WTC11 (cell line): ENCODE measurements at places on chromosomes 13 and 19. TPM values are rescaled to one million over a fixed set of nuclear protein-coding genes. Genes with fewer than 3 reads are reported as not detected.

DNA sequence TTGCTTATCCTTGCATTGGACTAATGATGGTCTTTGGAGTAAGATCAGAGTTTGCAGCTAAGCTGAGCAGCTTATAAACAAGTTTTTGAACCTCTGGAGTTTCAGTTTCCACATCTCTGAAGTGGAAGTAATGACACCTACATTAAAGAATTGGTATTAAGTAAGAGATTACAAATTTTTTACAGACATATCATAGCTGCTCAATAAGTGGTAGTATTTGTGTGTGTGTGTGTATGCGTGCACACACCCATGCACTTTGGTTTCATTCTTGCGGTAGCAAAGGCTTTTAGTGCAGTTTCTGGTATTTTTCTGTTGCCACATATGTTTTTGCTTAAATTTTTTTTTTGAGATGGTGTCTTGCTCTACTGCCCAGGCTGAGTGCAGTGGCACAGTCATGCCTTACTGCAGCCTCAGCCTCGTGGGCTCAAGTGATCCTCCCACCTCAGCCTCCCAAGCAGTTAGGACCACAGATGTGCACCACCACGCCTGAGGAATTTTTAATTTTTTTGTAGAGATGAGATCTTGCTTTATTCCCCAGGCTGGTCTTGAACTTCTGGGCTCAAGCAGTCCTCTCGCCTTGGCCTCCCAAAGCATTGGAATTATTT is 4.5 kb downstream of the NAA16 start:
- peak overlapping the region; percentile 49; the same call in 1 of the 2 replicates for H3K27ac ChIP-seq
- H3K4me1 ChIP-seq, result peaks cover 47% of the 10 kb centered on the region
- DNase-seq, result no peak
- peaks cover 19% of the 10 kb centered on the region for H3K36me3 ChIP-seq
- no peak overlapping the region for H3K4me3 ChIP-seq

GRCh38 chr19:1445932-1446712 is 3.8 kb upstream of the APC2 start:
- H3K4me3 ChIP-seq, result no peak overlapping the region
- H3K36me3 ChIP-seq, result peaks cover 16% of the 10 kb centered on the region
- peaks cover 46% of the 10 kb centered on the region for H3K27me3 ChIP-seq
- peaks cover 11% of the 10 kb centered on the region for H3K4me1 ChIP-seq
- no peak overlapping the region for H3K27ac ChIP-seq
- peak; percentile 70 for DNase-seq

- H3K4me1 ChIP-seq, result no peaks in the 10 kb centered on the region
- no peak for DNase-seq
- no peak overlapping the region; the same call in 1 of the 2 replicates for H3K27ac ChIP-seq
- H3K36me3 ChIP-seq, result no peaks in the 10 kb centered on the region
Measured at GRCh38 chr13:51971520-51972426, 39.5 kb downstream of the ATP7B start.

DNA sequence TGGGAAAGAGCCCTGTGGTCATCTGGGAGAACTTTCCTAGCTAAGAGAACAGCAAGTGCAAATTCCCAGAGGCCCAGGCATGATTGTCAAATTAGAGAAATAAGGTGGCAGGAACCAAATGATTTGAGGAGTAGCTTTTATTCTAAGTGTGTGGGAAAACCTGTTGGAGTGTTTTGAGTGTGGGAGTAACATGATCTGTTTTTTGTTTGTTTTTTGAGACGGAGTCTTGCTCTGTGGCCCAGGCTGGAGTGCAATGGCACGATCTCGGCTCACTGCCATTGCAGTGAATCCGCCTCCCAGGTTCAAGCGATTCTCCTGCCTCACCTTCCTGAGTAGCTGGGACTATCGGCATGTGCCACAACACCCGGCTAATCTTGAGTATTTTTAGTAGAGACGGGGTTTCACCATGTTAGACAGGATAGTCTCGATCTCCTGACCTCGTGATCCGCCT is 2.4 kb downstream of the SAE1 start:
- H3K27me3 ChIP-seq, result peaks cover 8% of the 10 kb centered on the region; the same call in 1 of the 2 replicates
- H3K27ac ChIP-seq, result peak overlapping the region; percentile 94
- H3K4me1 ChIP-seq, result peaks cover 39% of the 10 kb centered on the region

DNA sequence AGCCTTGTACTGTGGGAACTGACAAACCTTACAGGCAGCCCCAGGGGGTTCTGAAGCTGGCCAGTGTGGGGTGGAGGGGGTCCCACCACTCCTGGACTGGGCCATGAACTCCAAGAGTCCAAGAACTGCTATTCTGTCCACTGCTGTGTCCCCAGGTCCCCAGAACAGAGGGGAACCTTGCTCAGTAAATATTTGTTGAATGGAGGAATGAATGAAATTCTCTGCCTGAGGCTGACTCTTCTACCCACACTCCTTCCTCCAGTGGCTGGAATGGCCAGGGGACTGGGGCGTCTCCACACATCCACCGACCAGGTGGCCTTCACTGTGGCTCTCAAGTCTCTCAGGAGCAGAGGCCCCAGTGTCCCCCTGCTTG is 11.6 kb downstream of the WIZ start:
- no peak overlapping the region for H3K4me3 ChIP-seq
- H3K27me3 ChIP-seq, result no peaks in the 10 kb centered on the region; the same call in 1 of the 2 replicates
- peaks cover 6% of the 10 kb centered on the region for H3K4me1 ChIP-seq
- no peaks in the 10 kb centered on the region for H3K36me3 ChIP-seq
- no peak overlapping the region for H3K27ac ChIP-seq
- no peak for DNase-seq

- H3K36me3 ChIP-seq, result no peaks in the 10 kb centered on the region
- H3K27ac ChIP-seq, result no peak overlapping the region
- peaks cover 11% of the 10 kb centered on the region for H3K4me1 ChIP-seq
- H3K4me3 ChIP-seq, result no peak overlapping the region
Measured at GRCh38 chr19:32877323-32877912, 7.9 kb upstream of the SLC7A9 start.

DNA sequence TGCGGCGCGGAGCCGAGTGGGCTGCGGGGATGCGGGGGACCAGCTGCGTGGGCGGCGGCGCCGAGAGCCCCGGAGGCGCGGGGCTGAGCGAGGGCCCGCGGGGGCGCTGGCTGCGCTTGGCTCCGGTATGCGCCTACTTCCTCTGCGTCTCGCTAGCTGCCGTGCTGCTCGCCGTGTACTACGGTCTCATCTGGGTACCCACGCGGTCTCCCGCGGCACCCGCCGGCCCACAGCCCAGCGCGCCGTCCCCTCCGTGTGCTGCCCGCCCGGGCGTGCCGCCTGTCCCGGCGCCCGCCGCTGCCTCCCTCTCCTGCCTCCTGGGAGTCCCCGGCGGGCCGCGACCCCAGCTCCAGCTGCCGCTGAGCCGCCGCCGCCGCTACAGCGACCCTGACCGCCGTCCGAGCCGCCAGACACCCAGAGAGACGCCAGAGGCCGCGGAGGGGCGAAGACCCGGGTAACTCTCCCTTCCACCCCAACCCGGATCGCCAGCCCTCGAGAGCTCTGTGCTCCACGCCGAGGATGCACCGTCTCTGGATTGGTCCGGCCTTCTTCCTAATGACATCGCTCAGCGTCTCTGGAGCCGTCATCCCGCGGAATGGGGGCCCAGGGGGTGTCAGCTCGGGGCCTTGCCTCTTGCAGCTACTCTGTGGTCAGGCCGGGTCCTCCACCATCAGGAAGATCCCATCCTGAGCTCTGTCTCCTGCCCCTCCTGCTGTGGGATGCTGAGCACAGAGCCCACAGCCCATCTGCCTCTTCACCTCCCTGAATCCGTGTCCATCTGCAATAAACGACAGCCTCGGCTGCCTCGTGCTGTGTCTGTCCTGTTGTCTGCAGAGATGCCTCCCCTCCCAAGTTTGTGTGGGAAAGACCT is 441 bp downstream of the INAFM1 start:
- peaks cover 24% of the 10 kb centered on the region for H3K27me3 ChIP-seq
- H3K4me1 ChIP-seq, result peaks cover 16% of the 10 kb centered on the region
- peak overlapping the region; percentile 71 for H3K4me3 ChIP-seq
- no peak overlapping the region for H3K27ac ChIP-seq

DNA sequence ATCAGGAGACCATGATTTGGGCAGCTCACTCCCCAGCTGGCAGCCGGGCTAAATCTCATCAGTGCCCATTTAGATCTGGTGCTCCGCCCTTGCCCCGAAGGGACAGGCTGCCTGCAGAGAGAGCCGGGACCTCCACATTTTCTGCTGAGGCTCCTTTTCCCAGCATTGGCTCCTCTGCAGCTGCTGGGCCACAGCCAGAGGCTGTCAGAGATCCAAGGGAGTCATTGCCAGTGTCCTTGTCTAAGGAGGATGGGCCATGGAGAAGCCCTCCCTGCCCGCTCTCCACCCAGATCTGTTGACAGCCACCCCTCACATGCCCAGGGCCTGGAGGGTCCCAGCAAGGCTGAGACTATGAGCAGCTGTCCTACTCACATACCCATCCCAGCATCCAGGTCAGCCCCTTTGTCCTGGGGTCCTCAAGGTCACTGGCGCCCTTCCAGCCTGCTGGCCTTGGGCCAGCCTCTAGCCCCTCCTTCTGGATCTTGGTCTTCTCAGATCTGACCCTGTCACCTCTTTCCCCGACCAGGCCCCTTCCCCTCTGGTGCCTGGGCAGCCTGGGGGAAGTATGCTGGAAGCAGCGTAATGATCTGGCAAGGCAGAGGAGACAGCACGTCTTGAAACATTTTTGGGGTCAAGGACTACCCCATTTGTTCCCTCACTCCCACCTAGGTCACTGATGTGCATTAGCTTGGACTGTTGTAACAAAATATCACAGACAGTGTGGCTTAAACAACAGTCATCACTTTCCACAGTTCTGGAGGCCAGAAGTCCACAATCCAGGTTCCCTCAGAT is 7.9 kb downstream of the PIN1 start:
- no peaks in the 10 kb centered on the region for H3K4me1 ChIP-seq
- no peak overlapping the region for H3K4me3 ChIP-seq

DNA sequence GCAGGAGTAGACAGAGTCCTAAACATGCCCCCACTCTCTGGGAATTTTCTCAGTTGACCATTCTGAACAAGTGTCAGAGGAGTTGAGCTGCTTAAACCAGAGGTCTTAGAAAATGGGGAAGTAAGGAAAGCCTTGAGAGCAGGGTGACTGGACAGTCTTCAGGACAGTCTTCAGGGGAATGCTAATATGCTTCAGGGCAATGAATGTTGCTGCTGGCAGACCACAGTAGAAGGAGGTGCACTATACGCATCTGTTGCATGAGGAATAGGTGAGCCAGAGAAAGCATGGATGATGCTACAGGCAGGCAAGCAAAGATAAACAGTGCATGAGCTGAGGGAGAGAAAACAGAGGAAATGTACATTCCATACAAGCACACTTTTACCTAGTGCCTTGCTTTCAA is 196.6 kb upstream of the GPR12 start:
- H3K4me1 ChIP-seq, result no peaks in the 10 kb centered on the region
- no peaks in the 10 kb centered on the region for H3K36me3 ChIP-seq
- no peaks in the 10 kb centered on the region for H3K27me3 ChIP-seq

DNA sequence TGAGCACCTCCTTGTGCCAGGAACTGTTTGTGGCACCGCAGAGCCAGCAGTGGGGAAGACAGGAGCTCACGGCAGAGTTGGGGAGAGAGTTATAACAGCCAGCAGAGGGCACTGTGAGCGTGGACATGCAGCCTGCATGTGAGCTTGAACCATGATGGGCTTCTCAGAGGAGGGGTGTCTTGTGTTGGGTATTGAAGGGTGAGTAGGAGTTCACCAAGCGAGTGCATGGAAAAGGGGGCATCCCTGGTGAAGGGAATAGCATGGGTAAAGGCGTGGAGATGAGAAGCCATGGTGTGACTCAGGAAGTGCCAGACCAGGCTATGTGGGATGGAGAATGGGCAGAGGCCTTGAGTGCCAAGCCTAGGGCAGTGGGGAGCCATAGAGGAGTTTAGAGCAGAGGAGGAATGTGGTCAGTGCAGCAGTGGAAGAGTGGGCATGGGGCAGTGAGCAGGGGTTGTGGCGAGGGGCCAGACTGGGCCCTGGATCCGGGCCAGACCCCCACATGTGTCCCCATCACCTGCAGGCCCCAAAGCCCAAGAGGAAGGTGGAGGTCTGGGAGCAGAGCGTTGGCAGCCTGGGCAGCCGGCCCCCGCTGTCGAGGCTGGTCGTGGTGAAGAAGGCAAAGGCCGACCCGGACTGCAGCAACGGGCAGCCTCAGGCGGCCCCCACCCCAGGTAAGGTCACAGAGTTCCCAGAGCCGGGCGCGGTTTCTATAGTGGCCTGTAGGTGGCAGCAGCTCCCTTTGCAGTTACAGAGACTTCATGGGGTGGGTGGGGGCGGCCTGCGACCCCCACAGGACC is 11.8 kb upstream of the SHD start:
- H3K4me1 ChIP-seq, result no peaks in the 10 kb centered on the region; the same call in 1 of the 2 replicates
- H3K36me3 ChIP-seq, result peaks cover 17% of the 10 kb centered on the region
- peak; percentile 88 for DNase-seq

DNA sequence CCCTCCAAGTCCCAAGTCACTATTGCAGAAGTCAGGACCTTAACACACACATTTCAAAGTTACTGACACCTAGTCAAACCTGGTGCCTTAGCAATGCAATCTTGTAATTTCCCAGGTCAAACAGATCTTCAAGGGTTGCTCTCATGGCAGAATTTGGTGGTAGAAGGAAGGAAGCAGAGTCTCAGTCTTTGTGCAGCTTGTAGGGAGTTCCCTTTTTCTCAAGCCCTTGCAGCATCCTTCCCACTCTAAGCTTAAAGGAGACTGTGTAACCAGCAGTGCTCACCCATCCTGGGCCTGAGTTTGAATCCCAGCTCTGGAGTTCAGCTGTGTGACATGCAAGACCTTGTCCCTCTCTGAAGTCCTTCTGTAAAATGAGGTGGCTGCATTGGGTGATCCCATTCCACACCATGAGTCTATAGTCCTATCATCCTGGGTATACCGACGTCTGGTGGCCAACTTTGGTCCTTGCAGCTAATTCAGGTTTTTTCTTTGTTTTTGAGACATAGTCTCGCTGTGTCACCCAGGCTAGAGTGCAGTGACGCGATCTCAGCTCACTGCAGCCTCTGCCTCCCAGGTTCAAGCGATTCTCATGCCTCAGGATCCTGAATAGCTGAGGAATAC is 9.8 kb downstream of the SIGLEC10 start:
- peak; percentile 47 for DNase-seq
- H3K27ac ChIP-seq, result peak overlapping the region; percentile 85
- peaks cover 32% of the 10 kb centered on the region for H3K4me1 ChIP-seq
- H3K4me3 ChIP-seq, result no peak overlapping the region
- peaks cover 8% of the 10 kb centered on the region for H3K27me3 ChIP-seq

DNA sequence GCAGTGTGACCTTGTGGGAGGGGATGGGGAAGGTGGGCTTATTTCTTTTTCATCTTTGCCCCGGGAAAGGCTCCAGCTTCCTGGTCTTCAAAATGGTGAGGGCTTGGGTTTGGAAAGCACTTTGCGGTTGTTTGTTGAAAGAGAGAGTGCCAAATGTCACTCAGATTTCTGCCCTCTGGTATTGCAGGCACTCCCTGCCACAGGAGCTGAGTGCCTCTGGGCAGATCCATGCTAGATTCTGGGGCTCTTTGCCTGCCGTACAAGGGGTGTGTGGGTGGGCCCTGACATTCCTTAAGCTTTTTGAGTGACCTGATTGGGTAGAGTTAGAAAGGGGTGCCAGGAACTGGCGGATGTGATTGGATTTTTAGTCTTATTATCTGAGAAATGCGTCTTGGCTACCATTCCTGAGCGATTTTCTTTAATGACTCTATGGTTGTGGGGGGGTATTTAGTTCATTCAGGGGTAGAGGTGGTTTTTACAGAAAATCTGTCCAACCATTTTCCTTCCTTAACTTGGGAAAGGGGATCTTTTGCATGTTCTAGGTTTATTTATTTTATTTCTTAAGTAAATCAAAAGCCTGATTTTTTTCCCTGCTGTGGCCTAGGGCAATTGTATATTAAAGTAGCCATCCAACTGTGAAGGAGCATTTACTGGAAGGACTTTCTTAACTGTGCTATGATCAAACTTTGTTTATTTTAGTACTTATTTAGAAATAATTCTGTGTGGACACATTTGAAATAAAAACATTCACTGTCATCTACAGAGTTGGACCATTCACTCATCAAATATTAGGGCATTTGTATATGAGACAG is 3.2 kb downstream of the ARHGAP35 start:
- no peaks in the 10 kb centered on the region for H3K27me3 ChIP-seq
- H3K36me3 ChIP-seq, result no peaks in the 10 kb centered on the region
- H3K4me1 ChIP-seq, result peaks cover 12% of the 10 kb centered on the region

Gene CA11
- total RNA-seq, result 41.4 to 53.7 TPM (median 47.5 TPM) in 3 replicates

Gene PGLYRP1
- total RNA-seq, result not detected in 3 replicates

Gene DLL3
- 16.4 to 23.9 TPM (median 21.6 TPM) in 3 replicates for total RNA-seq

Gene TEKTIP1
- 3.3 to 6.3 TPM (median 4.7 TPM) in 3 replicates for total RNA-seq

Gene ZNF667
- total RNA-seq, result 9.7 to 14.4 TPM (median 10.8 TPM) in 3 replicates

Gene ERICH6B
- 0.16 TPM in 1 of 3 replicates, not detected in the others for total RNA-seq
